ENCODE measurements at places on chromosomes 11 and 22.

DNA sequence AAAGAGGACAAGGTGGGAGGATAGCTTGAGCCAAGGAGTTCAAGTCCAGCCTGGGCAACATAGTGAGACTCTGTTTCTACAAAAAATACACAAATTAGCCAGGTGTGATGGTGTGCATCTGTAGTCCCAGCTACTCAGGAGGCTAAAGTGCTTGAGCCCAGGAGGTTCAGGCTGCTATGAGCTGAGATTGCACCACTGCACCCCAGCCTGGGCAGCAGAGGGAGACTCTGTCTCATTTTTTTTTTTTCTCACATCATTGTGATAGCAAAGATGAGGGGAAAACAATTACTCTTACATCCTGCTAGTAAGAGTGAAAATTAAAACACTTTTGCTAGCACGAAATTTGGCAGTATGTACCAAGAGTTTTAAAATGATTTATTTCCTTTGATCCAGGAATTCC lies 463.7 kb downstream of the TMEM135 start:
- no peak for DNase-seq

DNA sequence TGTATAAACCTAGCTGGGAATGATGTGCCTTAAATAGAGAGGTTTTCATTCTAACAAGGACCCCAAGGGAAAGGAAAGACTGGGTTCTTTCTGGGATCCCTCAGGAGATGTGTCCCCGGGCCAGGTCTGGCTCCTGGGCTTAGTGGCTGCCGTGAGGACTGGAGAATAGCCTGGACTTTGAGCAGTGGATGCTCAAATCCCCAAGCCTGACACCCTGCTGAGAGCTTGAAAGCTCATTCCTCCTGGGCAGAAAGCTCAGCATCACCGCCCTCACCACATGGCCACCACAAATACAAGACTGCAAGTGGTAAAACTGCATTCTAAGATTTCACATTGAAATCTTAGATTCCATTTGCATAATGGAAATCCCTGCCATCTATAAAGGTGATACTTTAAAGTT lies 79.4 kb upstream of the NARS2 start:
- DNase-seq, result no peak

GRCh38 chr22:21055880-21056319 lies 10.2 kb downstream of the LRRC74B start:
- DNase-seq, result peak; percentile 19

- peak; percentile 11 for DNase-seq
Measured at GRCh38 chr11:121741351-121741760, 288.6 kb upstream of the SORL1-AS1 start.

DNA sequence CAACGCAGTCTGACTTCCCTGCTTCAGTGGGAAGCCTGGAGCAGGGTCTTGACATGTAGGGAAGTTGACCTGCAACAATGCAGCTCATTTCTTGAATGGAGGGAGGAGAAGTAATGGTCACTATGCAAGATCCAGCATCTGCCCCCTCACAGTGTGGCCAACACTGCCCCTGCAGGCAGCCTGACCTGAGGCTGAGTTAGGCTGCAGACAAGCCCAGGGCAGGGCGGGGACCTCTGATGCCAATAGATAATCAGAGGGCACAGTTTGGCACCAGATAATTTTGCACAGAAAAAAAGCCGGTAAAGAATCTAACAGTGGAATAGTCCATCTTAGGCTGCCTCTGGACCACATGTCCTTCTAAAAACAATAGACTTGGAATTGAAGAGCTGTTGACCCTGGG lies 182.3 kb downstream of the DSCAML1 start:
- DNase-seq, result no peak

GRCh38 chr11:113234888-113235287 lies 79.5 kb upstream of the TTC12 start:
- DNase-seq, result no peak

DNA sequence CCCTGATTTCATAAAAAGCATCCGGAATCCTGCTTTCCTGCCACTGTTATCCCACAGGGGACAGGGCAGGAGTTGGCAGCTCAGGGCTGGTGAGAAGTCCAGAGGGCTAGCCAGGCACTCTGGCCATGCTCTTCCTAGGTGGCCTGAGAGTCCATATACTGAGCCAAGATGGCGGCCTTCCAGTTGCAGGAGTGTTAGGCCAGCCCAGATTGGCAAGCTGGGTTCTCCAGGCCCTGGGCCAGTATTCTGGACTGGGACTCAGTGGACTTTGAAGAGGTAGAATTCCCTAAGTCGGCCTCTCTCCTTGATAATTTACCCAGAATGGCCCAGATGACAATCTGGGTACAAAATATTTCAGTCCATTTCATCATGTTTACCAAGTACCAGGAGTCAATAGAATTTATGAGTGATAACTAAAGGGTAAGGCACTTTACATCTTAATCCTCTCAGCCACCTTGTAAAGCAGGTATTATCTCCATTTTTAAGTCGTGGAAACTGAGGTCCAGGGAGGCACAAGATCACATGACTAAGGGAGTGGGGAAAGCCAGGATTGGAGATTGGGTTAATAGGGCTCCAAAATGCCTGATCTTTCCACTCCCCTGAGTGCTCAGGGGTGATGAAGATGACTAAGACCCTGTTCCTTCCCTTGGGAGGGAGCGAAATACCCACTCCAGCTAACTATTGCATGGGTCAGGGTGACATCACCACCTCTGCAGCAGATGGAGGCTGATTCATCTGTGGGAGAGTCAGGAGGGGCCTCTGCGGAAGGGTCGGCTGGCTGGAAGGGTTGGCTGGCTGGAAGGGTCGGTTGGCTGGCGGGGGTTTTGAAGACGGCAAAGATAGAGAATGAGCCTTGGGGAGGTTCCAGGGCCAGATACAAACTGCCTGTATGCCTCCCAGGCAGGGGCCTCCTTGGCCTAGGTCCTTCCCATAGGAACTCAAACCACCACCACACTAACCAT lies 1.2 kb upstream of the MICALL1 start:
- DNase-seq, result peak; percentile 98

DNA sequence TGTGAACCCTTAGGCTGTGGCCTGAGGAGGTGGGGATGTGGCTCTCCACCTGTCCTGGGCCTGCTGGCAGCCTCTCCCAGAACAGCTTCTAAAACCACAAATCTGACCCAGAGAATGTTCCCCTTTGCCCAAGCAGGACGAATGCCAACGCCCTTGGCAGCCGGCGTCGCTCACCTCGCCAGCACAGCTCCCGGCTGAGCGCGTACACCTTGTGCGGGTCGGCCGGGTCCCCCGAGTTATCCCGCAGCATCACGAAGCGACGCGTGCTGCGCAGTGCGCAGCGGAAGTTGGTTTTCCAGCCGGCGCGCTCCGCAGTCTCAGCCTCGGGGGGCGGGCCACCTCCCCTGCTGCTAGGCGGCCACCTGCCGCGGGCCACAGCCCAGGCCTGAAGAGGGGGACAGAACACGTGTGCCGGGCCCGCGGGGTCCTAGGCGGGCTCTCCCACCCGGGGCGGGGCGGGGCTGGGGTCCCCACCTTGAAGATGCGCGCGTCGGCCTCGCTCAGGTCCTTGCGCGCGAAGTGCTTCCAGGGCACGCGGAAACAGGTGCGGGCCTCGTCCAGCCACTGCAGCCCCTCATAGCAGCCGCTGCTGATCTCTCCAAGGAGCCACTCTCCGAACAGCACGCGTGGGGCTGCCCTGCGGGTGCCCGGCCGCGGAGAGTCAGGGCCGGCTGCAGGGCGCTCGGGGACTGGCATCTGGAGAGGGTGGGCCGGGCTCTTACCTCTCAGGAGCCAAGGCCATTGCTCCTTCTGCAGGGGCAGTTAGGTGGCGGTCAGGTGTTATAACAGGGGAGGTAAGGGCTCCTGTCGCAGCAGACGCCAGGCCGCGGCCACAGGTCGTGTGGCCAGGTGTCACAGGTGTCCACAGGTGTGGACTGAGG lies 887 bp downstream of the IRF7 start:
- DNase-seq, result no peak

GRCh38 chr11:63769042-63769713 lies 603 bp upstream of the ZFTA start:
- peak; percentile 54 for DNase-seq

GRCh38 chr22:37240240-37240940 lies 3.7 kb downstream of the RAC2 start:
- DNase-seq, result no peak

- peak; percentile 84 for DNase-seq
Measured at GRCh38 chr11:2778630-2779498, 79.1 kb upstream of the KCNQ1OT1 start.

- DNase-seq, result no peak
Measured at GRCh38 chr22:44733426-44734106, 18.8 kb upstream of the ARHGAP8 start.

DNA sequence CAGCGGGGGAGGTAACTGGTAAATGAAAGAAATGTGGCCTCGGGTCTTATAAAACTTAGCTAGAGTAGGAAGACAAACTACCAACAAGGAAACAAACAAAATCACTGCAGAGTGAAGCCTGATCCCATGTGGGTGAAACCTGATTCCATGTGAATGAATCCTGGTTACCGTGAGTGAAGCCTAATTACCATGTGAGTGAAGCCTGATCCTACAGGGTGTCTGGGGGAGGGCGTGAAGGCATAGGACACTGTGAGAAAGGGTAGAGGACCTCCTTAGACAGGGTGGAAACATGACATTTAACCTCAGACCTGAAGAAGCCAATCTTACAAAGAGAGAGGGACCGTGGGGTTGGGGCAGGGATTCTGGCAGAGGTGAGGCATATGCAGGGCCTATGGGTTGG lies 106.2 kb upstream of the USP47 start:
- DNase-seq, result no peak

DNA sequence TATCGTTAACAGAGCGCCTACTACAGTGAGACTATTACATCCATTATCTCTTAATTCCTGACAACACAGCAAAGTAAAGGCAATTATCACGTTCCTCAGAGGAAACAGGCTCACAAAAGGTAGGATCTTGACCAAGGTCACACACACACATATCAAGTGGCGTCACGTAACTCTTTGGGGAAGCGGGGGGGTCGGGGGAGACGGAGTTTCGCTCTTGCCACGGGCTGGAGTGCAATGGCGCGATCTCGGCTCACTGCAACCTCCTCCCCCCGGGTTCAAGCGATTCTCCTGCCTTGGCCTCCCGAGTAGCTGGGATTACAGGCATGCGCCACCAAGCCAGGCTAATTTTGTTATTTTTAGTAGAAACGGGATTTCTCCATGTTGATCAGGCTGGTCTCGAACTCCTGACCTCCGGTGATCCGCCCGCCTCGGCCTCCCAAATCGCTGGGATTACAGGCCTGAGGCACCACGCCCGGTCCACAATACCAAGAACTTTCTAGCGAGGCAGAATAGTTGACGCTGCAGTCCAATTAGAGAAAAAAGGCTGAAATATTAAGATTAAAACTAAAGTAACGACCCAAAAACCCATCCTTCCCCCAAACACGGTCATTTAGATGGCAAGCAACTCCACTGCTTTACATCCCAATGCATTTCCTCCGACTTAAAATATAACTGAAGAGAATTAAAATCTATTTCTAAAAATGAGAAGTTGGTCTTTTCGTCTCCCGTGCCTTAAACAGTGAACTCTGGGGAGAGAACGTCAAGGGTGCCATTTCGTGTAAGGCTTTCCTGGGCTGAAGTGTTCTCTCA lies 1.2 kb downstream of the DDX17 start:
- DNase-seq, result peak; percentile 60

GRCh38 chr11:8025123-8025522 lies 38.0 kb downstream of the EIF3F start:
- peak; percentile 50 for DNase-seq

DNA sequence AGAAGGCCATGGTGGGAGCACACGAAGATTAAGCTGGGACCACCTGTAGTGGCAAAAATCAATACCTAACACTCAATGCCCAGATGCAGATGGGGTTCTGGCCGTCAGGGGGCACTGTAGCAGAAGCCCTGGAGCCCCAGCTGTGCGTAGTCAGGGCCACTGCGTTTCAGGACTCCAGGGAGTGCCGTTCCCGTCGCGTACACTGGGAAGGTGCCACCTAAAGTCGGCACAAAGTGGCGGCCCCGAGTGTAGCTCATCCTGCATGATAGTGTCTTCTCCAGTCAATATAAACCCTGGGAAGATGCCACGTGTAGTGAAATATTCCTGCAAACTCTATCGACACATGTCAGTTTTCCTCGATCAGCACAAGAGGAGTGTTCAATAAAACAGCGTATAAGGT lies 123.8 kb upstream of the NTM start:
- no peak for DNase-seq

- DNase-seq, result peak; percentile 69
Measured at GRCh38 chr22:41768430-41768829, 32.0 kb upstream of the CCDC134 start.

DNA sequence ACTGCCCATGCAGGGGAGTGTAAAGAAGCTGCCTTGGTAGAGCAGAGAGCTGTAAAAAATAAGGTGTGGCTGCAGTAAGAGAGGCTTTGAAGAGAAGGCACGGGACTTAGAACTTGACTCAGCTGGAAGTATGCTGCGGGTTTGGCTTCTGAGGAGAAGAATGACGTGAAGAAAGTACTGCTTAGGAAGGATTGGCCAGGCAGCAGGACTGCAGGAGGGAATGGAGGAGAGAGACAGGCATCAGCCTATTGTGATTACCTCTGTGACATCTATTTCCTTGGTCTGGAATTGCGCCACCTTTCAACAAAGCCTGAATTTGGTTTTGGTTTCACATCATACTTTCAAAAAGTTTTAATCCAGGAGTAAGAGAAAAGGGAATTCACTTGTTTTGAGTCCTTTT lies 22.5 kb downstream of the PRRG4 start:
- peak; percentile 13 for DNase-seq

GRCh38 chr11:18699269-18699596 lies 654 bp downstream of the TMEM86A start:
- no peak for DNase-seq

DNA sequence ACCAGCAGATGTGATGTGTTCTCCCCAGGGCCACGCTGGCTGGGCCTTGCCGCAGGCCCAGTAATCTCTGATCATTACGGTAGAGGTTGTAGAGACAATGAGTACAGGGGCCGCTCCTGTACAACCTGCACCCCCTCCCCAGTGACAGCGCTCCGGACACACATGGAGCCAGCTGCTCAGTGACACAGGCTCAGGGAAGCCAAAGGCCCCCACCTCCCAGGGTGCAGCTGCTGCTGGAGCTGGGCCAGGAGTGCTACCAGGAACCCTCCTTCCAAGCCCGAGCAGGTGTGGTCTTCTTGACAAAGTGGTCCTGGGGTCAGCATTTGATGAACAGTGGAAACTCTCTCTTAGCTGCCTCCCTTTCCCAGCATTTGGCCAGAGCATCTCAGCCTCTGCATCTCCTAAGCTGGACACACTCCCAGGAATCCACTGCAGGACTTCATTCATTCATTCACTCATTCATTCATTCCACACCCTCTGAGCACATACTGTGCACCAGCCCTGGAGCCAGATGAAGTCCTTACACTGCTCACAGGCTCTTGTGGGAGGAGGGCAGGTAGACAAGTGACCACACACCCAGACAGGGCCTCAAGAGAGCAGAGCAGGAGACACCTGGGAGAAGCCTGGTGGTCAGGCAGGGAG lies 49.6 kb upstream of the MPEG1 start:
- DNase-seq, result no peak

GRCh38 chr11:126101251-126101929 lies 38.7 kb upstream of the CDON start:
- DNase-seq, result no peak

- no peak for DNase-seq
Measured at GRCh38 chr11:85835729-85836128, 19.5 kb upstream of the CCDC83 start.

GRCh38 chr11:73141031-73141308 lies 1.1 kb downstream of the FCHSD2 start:
- DNase-seq, result no peak
